ENCODE measurements at places on chromosomes 3 and 15.

GRCh38 chr3:156751461-156752025 lies 74.6 kb upstream of the LEKR1 start:
- DNase-seq = no peak

DNA sequence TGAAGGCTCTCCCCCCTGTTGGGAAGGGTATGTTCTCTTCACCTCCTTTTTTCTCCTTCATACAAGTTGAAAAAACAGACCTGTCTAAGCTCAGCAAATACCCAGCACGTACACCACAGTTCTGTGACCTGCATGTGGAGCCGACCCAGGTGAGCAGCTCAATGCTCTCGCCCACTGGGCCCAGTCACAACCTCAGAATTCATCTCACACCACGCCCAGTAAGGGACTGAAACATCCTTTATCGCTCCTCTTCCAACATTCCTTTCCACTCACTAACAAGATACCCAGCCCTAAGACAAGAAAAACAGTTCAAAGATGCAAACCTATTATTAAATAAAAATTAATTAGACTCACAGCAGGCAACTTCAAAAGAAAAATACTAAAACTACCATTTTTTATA lies 68.9 kb downstream of the FOXP1 start:
- DNase-seq = no peak

DNA sequence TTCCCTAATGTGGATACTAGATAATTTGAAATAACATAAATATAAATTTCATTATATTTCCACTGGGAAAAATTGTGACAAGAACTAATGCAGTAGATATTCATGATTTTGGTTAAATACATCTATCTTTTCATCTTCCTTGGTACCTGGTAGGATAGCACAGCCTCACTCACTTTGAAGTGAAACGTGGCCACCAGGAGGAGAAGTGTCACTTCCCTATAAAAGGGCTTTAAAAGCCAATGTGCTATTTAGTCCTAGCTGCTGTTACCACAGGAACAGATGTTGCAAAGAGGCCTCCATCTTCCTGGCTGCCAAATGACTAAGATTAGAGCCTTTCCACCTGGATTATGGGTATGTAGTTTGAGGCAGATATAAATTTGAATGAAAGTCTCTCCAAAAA lies 140.0 kb downstream of the PLOD2 start:
- no peak for DNase-seq

GRCh38 chr3:173510565-173510964 lies 113.0 kb downstream of the NLGN1 start:
- no peak for DNase-seq

- no peak for DNase-seq
Measured at GRCh38 chr3:143654906-143655305, 193.4 kb downstream of the SLC9A9 start.
